OCI-LY7 (cell line): ENCODE measurements at places on chromosomes 3 and 15.

DNA sequence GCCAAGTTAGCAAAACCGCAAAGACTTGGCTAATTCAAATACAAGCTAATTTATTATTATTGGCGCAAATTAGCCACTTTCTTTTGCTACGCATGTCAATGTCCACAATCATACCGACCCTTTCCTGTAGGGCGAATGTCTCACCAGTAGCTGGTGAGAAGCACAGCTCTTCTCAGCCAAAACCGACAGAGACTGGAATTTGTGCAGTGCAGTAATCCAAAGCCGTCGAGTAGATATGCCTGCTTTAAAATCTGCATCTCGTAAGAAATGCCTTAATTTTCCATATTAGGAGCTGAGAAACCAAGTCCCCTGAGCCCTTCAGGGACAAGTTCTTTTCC is 614 bp upstream of the MINDY2 start:
- DNase-seq: peak; percentile 56

GRCh38 chr15:46441294-46442062 is 806.6 kb downstream of the SQOR start:
- DNase-seq: no peak

GRCh38 chr3:86634361-86634760 is 356.6 kb downstream of the VGLL3 start:
- no peak for DNase-seq

DNA sequence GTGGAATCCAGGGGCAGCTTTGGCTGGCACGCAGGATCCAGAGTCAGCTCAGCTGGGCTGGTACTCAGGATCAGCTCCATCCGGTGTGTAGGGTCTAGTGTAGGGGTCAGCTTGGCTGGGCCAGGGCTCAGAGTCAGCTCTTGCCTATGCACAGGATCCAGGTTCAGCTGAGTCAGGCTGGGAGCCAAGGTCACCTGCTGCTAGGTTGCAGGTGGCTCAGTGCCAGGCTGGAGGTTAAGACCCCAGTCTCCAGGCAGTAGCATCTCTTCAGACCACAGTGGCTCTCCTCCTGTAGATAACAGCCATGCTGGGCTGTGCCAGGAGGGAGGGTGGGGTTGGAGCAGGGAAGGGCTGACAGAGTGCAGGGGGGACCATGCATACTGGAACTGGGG is 1.8 kb downstream of the HYAL3 start:
- DNase-seq: no peak

DNA sequence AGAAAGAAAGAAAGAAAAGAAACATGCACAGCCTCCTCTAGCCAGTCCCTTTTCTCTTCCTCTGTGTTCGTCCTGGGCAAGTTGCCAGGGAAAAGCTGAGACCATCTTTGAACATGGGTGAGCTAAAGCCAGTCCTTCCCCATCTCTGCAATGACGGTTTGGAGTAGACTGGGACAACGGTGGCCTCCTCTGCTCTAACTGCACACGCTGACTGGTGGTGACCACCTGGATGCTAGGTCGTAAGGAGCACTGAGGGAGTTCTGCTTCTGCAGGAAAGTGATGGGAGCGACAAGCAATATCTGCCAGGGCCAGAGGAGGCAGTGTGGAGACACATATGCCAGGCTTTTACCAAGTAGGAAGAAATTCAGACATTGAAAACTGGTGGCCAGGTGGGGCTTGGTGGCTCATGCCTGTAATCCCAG is 111.7 kb downstream of the NUP210 start:
- peak; percentile 56 for DNase-seq

GRCh38 chr3:153166206-153166605 is 4.2 kb downstream of the RAP2B start:
- DNase-seq: no peak
